ENCODE measurements at places on chromosomes 16 and 17. TPM values are rescaled to one million over a fixed set of nuclear protein-coding genes. Genes with fewer than 3 reads are reported as not detected.

DNA sequence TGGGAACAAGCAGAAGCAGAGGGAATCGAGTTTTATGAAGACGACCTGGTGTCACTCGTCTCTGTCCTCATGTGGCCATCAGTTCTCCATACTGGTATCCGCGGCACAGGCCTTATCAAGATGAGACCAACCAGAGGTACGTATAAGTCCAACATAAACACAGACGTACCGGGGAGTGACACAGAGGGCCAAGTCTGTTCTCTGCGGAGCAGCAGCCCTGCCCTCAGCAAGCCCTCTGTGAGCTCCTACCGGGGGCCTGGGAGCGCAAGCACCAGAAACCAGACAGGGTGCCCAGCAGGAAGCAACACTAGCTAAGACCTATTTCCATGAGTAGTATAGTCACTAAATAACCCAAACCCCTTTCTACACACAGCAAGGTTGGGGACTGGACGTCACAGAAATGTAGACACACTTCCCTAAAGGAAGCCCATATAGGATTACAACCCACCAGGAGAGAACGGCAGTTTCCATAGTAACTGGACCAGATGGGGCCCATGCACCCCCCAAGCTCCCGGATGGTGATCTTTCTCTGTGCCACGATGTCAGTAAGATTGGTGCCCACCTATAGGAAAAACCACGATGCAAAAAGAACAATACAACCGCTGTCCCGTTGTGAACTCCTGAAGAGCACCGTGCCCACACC, 911 bp downstream of the ARL16 start:
- DNase-seq: no peak

The IRX5 gene
- total RNA-seq: 1.9 TPM

DNA sequence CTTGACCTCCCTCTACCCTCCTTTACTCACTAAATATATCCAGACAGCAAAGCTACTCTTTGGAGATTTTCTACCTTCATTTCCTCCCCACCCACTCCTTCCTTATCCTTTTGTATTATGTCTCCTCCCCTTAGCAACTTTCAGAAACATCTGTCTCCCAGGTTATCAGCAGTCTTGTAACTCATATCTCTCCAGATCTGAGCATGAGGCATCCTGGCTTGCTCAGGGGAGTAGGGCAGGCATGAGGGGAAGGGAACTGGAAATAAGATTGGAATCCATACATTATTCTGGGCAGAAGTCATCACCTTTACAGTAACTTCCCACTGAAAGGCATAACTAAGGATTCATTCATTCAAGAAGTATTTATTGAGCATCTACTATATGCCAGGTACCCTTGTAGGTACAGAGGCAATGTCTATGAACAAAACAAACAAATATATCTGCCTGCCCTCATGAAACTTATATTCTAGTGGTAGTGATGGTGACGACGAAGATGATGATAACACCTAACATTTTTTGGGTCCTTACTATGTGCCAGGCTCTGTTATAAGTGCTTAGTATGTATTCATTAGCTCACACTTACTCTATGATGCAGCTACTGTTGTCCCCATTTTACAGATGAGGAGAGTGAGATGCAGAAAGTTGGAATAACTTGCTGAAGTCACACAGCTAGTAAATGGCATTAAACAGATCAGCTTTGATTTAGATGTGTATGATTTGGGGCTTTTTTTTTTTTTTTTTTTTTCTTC, 123.9 kb upstream of the CACNG3 start:
- DNase-seq: no peak

GRCh38 chr17:35514564-35514963, 22.9 kb downstream of the SLFN12L start:
- DNase-seq: no peak

The DRC3 gene
- 1.1 TPM for total RNA-seq

The C16orf74 gene
- total RNA-seq: 10.9 TPM

DNA sequence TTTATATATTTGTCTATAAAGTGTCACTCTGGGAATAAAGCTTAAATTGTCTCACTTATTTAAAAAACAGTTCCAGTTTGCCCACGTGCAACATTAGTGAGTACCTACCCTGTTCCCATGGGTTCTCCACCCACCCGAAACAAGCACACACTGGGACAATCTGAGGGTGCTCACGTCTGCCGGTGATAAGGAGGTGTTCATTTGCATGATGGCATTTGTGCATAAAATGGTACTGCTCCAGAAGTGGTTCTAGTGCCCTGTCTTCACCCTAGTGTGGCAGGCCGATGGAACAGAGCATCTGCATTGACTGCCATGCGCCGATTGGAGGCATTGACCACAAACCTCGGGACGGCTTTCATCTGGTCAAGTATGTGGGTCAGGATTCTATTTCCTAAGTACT, 35.6 kb upstream of the ENDOV start:
- DNase-seq: no peak

DNA sequence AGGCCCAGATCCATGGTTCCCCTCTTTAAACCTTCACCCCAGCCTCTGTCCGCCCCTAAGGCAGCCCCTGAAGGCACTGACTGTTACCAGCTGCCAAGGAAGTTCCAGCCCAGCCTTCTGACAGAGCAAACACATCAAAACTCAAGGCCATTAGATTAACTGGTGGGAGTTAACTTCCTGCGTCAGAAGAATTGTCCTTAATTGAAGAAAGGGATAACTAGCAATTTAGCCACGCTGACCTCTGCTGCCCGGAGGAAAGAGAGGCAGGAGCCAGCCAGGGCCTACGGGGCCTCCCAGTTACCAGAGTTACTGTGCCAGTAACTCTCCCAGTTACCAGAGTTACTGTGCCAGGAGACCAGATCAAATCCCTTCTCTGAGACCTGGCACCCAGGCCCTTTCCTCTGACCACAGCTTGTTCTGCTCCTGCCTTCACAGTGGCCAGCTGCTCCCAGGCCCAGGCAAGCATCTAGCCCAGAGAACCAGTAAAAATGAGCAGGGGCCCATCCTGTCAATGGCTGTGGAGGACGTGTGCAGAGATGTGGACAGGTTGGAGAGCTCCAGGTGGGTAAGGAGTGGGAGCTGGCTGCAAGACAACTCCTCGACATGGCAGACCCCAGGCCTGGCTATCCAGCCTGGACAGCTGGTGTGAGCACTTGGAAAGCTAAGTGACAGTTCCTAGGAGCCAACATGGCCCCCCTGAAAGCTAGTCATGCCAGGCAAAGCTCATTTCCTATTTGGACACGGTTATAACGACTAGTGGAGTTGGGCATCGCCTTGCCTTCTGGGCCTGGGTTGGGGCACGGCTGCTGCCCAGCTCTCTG, 2.8 kb upstream of the PITPNM3 start:
- DNase-seq: peak; percentile 32

GRCh38 chr16:16015849-16016248, 66.4 kb downstream of the ABCC1 start:
- DNase-seq: no peak

DNA sequence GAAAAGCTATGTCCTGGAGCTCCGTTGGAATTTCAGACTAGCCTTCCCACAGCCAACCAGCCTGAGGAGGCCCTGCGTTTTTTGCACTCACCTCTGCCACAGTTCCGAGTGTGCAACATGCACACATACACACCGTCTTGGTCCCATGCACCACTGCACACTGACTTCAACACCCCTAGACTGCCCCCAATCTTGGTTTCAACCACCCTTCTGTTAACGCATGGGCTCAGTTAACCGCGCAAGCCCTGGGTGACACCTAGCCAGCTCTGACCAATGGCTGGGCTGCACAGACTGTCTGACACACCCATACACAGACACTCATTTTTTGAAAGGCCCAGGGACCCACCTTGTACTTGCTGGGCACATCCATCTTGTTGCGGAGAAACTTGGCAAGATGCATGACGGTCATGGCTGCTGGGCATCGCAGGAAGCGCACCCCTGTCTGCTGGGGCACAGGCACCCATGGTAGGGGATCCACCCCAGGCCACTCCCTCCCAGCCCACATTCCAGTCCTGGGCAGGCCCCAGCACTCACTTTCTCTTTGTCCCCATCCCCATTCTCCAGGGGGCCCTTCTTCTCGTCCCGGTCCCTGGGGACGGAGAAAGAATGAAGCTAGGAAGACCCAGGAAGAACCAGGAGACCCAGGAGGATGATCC, 8.0 kb downstream of the CISD3 start:
- no peak for DNase-seq

Measured in A172 (cell line).